Frontal cortex (tissue), 4 donors: ENCODE measurements at places on chromosomes 13 and 19. TPM values are rescaled to one million over a fixed set of nuclear protein-coding genes. Genes with fewer than 3 reads are reported as not detected.

DNA sequence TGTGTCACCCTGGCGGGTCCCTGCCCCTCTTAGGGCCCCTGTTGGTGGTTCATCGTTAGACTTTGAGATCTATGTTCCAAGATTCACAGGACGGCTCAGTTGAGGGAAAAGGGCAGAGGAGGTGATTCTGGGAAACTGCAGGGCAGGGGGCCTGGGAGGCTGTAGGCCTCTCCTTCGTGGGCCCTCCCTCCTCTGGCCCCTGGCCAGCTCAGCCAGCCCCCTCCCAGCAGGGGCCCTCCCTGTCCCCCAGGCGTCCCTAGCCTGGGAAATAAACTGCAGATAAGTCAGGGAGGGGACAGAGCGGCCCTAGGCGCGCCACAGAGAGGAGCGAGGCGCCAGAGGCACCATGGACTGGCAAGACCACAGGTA lies 6.5 kb downstream of the HIF3A start:
- no peak for DNase-seq

The TBXA2R gene
- 0.41 TPM for total RNA-seq

The ZNF530 gene
- 3.7 TPM for total RNA-seq

DNA sequence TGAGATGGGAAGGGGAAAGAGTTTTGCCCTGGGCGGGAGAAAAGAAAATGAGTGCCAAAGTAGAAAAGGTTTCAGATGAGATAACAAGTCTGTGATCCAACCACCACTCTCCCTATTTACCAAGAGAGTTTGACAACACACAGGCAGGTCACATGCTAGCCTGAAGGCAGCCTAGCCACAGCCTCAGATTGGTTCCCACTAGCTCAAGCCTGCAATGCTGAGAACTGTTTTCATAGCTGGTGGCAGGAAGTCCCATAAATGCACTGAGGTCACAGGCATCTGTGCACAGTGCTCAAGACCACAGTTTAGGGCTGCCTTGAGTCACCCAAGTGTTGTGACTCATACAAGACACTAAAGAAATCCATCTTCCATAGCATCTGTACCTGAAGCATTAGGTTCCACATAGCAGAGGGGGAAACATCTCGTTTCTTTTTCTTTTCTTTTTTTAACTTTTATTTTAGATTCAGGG lies 18.5 kb upstream of the POP4 start:
- no peak for DNase-seq

DNA sequence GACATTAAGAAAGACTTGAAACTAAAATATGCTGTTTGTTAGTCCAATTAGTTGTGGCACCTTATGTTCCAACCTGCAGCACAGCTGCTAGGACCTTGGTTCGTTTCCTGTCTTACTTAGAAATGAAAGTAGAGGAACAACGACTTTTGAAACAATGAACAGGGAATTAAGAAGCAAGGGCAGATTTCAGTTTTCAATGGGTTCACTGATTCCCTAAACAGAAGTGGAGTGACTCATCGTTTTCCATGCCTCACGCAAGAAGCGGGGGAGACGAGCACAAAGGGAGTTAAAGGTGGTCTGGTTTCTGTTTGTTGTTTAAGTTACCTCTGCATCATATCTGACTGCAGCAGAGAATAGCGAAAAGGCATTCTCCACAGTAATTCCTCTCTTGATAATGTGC lies 44.8 kb downstream of the PHF11 start:
- DNase-seq = no peak

The VAV1 gene
- total RNA-seq = 0.82 TPM

The ETV2 gene
- total RNA-seq = 0.82 TPM

The B3GNT3 gene
- total RNA-seq = not detected

The ZNF112 gene
- total RNA-seq = 28.1 TPM

The MIA gene
- total RNA-seq = not detected

GRCh38 chr19:3608079-3608641 lies 1.5 kb upstream of the TBXA2R start:
- no peak for DNase-seq

The TTC9B gene
- 37.5 TPM for total RNA-seq

DNA sequence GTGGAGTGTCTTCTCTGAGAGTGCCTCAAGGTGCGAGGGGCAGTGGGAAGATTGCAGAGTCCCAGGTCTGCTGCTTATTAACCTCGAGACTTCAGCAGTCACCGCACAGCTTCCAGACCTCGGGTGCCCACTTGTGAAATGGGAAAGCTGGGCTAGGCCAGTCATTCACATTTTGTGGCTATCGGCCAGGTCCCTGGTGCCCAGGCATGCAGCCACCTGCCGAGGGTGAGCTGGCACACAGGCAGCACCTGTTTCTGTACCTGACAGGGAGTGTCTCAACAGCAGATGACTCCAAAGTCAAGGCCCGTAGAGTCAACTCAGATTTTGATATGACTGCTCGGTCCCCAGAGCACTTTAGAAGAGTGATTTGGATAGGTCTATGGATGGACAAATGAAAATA lies 21.9 kb downstream of the UQCRFS1 start:
- DNase-seq = no peak

- no peak for DNase-seq
Observed at GRCh38 chr13:96223231-96223630, 133.3 kb downstream of the HS6ST3 start.

DNA sequence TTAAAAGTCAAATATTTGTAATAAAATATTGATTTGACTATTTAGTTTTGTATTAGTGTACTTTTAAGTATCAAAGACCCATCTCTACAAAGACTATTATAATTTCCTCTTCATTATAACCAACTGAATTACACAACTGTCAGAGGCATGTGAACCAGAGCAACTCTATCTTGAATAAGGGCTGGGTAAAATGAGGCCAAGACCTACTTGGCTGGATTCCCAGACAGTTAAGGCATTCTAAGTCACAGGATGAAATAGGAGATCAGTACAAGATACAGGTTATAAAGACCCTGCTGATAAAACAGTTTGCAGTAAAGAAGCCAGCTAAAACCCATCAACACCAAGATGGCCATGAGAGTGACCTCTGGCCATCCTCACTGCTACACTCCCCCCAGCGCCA lies 36.2 kb upstream of the ATP12A start:
- no peak for DNase-seq

GRCh38 chr13:95123726-95124125 lies 177.5 kb downstream of the ABCC4 start:
- DNase-seq = no peak

GRCh38 chr13:75091718-75092117 lies 390.3 kb downstream of the TBC1D4 start:
- DNase-seq = no peak

DNA sequence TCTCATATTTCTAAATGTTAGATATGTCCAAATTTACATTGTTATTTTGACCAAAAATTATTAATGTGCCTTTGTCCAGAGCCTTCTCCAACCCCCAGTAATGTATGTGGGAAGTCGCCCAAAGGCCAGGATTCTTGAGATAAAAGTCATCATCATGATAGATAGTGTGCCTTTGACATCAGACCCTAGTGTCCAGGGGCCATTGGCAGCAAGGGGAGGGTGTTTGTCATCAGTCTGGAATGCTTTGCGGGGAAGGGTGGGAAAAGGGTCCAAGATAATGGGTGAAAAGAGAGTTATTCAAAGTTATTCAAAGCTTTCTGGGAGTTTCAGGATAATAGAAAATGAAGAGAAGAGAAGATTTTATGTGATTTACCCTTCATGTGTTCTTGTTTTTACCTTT lies 909.5 kb upstream of the GPC6 start:
- no peak for DNase-seq

- DNase-seq = no peak
Observed at GRCh38 chr19:4077800-4078684, 11.3 kb upstream of the ZBTB7A start.

DNA sequence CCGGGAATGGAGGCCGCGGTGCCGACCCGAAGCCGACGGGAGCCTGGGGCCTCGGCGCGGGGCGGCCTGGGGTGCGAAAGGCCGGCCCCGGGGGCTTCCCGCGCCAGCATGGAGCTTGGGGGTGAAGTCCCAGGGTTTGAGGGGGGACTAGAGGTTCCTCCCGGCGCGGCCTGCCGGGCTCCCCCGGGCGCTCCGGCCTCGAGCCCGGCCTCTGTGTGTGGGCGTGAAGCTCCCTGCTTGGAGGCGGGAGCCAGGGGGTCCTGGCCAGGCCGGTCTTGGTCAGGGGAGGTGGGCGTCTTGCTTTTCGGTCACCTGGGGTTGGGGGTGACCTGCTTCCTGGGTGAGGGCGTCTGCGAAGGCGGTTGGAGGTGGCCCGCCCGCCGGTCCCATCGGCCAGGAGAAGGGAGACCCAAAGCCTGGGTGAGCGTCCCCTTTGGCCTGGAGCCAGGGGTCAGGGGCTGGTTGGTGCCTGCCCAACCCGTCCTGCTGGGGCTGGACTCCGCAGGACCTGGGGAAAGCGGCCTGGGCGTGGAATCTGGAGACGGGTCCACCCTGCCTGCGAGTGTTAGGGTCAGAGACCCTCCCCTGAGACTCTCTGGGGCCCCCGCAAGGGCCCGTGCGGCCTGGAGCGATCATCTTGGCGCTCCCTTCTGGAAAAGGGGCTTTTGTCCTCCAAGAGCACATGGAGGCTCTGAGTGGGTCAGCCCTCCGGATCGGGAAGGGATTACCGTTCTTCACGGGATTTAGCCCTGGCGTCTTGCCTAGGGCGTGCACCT lies 535 bp downstream of the BSG start:
- DNase-seq = no peak

GRCh38 chr19:47848823-47849473 lies 10.1 kb upstream of the TPRX2 start:
- DNase-seq = no peak

The CATSPERD gene
- 0.41 TPM for total RNA-seq

The SPACA4 gene
- total RNA-seq = not detected

The PPFIA3 gene
- total RNA-seq = 47.7 TPM

DNA sequence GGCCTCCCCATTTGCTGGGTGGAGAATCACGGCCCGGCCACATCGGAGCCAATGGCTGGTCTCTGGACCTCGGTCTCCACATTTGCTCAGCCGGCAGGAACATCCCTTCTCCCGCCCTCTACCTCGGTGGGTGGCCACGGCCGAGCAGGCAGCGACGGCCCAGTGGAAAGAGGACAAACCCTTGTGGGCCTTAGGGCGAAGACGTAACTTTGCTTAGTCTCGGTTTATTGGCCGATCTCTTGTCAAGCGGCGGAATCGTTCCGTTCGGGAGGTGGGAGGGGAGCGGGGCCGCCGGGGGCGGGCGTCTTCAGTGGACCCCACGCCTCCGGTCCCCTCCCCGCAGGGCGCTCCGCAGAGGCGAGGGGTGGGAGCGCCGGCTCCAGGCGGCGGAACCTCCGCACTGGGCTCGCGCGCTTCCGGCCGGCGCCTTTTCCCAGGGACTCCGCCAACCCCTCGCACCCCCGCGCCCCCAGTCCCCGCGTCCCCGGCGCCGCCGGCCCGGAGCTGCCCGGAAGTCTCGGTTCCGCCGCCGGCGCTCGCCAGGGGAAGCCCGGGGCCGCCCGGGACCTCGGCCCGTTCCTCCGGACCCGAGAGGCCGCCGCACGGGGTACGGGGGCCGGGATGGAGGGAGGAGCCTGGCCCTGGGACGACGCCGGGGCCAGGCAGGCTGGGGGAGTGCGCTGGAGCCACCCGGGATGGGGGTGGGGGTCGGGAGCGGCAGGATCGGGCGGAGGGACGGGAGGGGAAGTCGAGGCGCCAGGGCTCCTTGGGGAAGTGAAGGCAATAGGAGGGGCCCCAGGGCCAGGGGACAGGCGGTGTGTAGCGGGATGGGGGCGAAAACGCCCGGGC lies at the start of gene ZNF580:
TSS of gene ZNF580 (plus strand) at position 426 of the 849 bp plus-strand sequence. CDS start 1,507 bp downstream, outside the sequence.
- peak; percentile 87 for DNase-seq

The ZNF665 gene
- total RNA-seq = 6.1 TPM

GRCh38 chr19:50365434-50366306 lies at the start of gene NAPSA:
Gene NAPSA (minus strand): TSS chr19:50365639. CDS start chr19:50365621, 18 bp downstream.
- no peak for DNase-seq

The PTH2 gene
- total RNA-seq = not detected

DNA sequence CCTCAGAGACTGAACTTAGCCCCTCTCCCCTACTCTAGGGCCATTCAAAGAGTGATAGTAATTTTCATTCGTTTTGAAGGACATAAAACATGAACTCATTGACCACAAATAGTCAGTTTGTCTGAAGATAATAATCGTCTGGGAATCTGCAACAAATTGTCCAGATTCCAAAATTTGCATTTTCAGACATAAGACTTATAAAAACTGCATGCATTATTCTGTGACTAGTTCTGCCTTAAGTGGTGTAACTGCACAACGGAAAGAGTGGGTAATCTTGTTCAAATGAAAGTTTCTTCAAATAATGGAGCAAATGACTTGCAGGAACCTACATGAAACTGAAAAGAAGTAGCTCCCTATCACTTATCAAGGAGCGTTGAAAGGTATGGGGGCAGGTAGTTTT lies 8.4 kb downstream of the CSNK1A1L start:
- no peak for DNase-seq

GRCh38 chr13:23724196-23724970 lies 154.2 kb downstream of the TNFRSF19 start:
- DNase-seq = no peak

The GADD45B gene
- 1.2 TPM for total RNA-seq

DNA sequence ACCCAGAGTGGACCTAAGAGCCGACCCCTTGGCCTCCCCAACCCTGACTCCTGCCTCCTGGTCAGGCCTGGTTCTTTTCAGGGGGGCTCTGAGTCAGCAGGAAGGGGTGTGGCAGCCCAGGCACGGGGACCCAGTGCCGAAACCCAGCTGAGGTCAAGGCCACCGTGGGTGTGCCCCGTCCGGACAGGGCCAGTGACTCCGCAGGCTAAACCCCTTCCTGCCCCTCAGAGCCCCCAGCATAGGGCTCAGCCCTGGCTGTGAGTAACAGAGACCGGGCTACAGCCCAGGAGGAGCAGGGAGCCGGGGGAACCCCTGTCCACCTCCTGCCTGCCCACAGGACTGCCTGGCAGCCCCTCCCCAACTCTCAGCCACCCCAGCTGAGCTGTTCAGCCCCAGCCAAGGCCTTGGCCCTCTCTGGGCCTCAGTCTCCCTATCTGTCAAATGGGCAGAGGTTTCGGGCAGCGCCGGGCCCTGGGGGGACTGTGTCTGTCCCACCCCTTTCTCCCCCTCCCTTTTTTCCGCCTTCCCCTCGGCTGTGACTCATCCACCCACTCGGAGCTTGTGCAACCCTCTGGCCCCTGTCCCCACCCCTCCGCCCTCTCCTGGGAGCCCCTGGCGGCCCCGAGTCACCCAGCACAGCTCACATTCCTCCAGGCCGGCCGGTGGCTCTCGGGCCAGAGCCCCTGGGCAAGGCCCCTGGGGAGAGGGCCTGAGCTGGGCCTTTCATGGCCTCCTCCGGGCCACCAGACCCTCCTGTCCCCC lies 8.6 kb downstream of the ZBTB7A start:
- peak; percentile 92 for DNase-seq

- no peak for DNase-seq
Observed at GRCh38 chr13:79736356-79736755, 255.4 kb downstream of the NDFIP2 start.

The ZNF71 gene
- total RNA-seq = 14.7 TPM

DNA sequence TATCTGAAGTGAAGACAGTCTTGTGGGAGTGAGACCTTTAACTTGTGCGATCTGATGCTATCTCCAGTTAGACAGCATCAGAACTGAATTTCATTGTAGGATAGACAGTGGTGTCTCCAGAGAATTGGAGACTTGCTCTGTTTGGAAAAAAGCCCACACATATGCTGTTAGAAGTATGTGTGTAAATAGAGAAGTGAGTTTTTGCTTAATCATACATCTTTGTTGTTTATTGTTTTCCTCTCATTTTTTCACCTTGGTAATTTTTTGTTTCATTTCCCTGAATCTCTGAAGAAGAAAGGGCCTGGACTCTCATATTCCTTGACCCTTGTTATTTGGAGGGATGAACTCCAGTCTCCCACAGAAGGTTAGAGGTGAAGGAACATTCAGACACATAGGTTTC lies 21.8 kb downstream of the FPR3 start:
- no peak for DNase-seq
